ENCODE measurements at places on chromosomes 16 and 17.
A peak's percentile ranks its signal among the peaks of the same experiment; 100 is the strongest.

DNA sequence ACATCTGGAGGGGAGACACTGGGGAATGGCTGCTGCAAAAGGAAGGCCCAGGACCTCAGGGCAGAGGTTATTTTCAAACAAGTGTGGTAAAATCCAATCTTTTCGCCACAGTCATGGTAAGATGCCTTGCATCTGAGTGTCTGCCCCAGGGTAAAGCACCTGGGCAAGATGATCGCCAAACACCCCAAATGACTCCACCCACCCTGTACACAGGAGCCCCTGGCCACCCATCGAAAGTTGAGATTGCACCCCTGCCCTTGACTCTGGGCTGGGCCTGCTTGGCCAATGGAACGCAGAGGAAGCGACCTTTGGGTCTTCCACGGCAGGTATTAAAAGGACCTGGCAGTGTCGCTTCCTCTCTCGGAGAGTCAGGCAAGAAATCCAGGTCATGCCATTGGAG is 88.8 kb downstream of the C16orf95 start:
- no peak for DNase-seq

DNA sequence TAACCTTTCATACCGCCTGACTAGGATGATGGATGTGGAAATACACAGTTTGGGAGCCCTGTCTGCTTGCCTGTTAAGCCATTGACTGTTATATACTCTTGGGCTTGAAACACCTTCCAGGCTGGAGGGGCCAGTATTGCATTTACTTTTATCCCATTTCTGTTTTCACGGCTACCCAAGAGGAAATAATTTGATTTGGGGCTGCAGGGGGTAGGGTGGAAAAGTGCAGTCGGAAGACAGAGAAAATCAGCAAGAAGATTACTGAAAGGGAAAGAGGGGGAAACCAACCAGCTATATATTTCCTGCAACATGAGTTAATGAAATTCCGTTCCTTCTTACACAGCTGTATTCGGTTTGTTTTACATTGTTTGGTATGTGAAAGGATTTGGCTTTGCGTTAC is 202.5 kb downstream of the CDH13 start:
- DNase-seq = no peak

DNA sequence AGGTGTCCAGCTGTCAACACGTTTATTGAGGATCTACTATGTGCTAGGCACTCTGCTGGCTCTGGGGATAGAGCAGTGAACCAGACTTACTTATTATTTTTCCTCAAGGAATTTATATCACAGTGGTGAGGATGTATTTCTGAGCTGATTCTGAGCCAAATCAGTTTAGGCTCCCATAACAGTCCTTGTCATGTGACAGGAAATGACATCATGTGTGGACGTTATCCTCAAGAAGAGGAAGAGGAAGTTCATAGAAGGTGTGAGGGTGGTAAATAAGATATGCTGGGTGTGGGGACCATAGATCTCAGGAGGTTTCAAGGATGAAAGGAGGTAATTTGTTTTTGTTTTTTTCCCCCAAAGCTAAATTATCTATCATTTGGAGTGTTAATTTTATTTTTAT is 873.5 kb upstream of the EEF2KMT start:
- no peak for DNase-seq

GRCh38 chr16:90008708-90009145 is 10.5 kb downstream of the DBNDD1 start:
- DNase-seq = peak; percentile 64

- DNase-seq = no peak
These were observed 3.4 kb upstream of the CLEC19A start for GRCh38 chr16:19282101-19282500.

DNA sequence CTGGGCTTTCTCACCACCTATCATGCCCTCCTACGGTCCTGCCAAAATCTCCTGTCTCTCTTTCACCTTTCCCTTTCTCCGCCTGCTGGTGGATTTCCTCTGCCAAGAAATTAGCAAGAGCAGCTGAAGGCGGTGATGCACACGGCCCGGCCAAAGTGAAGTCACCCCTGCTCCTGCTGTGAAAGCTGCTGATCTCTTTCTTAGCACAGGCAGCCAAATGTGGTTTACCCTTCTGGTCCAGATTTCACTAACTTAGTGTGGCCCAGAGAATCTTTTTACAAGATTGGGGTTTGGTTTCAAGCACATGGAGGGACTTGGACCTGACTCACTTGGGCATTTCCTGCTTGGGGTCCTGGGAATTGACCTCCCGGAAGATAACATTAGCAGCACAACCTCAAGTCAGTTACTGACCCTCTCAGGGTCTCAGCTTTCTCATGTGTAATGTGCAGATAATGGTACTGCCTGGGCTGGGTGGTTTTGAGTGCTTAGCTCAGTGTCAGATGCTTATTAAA is 155.7 kb downstream of the SOCS1 start:
- peak; percentile 71 for DNase-seq

- DNase-seq = no peak
These were observed 118.2 kb downstream of the MGAT5B start for GRCh38 chr17:76986365-76986764.

DNA sequence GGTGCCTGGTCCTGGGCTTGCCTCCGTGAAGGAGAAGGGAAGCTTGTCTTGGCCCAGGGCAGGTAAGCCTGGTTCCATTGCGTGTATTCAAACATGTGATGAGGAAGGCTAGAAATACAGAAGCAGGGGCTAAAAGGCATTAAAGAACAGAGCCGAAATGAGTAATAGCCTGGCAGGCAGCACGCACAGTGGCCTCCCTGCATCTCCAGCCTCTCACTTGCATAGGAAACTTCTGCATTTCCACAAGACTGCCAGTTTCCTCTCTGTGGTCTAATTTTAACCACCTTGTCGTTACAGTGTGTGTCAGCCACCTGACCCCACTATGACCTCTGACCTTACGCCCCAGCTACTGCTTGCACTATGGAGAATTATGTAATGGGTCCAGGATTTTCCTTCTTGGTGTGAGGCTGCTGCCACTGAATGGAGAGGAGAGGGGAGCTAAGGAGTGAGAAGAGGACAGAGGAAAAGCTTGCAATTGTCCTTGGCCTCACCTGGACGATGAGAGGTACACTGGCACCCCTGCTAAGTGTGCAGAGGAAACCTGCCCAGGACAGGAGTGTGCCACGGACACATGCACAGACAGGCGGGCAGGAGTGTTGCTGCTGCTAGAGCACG is 32.8 kb downstream of the HIC1 start:
- DNase-seq = peak; percentile 64

- no peak for DNase-seq
These were observed 249.2 kb downstream of the FOXL1 start for GRCh38 chr16:86827521-86827920.

DNA sequence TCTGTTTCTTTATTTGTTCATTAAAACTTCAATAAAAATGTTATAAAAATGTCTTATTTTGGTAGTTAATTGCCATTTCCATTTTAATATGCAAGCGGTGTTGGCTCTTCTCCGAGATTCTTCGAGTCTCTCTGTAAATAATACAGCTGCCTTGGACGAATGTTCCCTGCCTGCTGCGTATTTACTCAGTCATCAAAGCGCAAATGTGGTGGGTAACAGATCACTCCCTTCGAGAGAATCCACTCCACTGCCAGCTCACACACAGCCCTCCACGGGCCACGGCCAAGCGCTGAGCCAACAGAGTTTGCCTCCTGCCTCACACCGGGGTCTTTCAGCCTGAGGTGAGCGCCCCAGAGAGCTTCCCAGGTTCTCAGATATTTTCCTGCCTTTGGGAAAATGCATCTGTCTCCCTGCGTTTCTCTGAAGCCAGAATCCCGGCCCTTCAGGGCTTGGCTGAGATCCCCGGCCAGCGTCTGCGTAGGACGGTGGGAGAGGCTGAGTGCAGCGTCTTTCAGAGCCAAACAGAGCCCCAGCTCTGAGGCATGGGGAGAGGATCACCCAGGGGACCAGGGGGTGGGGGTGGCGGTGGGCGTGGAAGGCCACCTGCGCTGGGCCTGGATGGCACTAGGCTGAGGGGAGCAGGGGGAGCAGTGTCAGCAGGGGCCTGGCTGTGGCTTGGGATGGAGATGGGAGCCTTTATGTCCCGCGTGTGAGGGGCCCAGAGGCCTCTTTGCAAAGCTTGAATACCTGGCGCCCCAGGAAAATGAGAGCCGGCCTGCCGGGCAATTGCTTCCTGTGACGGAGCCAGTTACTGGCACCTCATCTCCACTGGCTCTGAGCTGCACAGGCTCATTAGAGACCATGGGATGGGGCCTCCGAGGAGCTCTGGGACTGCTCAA is 248.7 kb downstream of the RBFOX3 start:
- no peak for DNase-seq

GRCh38 chr16:71775949-71776348 is 32.7 kb downstream of the AP1G1 start:
- no peak for DNase-seq

DNA sequence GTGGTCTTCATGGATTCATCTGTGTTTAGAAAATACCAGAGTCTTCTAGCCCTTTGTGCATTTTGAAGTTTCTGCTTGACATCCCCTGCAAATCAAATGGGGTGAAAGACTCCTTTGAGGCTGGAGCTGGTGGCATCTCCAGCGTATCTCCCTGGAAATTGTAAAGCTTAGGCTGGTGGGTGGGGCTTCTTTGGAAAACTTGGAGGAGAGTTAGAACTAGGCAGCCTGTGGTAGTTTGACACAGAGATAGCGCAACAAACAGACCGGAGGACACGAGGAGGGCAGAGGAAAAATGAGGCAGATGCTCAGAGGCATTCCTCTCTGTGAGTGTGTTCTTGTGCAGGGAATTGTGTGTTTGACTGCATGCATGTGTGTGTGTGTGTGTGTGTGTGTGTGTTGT is 116.3 kb downstream of the IRX5 start:
- no peak for DNase-seq

DNA sequence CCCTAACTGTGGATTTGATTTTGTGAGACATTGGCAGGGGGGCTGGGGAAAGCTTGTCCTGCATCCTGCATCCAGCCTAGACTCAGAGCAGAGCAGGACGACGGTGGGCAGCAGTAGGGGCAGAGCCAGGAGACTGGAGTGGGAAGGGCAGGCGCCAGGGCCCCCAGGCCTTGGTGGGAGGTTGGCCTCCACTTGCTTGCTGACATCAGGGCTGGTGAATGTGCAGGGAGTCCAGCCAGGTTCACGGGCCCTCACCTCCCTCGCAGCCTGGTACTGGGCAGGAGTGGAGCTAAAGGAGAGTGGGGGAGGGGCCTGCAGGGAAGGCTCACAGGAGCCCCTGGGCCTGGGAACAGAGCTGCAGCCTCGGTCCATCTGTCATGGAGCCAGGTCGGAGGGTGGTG is 2.2 kb upstream of the SMTNL2 start:
- no peak for DNase-seq

DNA sequence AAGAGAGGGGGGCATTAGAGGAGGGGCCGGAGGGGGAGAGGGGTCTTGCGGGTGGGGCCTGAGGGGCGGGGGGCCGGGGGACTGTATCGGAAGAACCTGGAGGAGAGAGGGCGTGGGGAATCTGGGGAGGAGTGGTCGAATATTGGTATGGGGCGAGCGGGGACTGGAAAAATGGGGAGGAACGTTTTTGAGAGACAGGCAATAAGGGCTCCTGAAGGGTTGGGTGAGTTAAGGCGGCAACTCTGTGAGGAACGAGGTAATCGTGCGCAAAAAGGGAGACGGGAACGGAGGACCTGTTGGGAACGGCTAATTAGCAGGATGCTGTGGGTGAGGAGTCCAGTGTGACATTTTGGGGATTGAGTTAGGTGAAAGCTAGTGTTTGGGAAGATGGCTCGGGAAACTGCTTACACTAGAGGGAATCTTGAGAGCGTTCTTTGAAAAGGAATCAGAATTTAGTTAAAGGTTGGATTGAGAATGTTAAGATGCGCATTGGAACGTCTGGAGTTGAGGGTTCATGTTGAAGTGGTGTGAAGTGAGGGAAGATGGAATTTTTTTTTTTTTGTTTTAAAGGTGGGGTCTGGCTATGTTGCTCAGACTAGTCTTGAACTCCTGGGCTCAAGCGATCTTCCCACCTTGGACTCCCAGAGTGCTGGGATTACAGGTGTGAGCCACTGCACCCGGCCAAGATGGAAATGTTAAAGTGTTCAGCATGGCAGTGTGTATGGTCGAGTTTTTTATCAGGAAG is 662 bp downstream of the WIPF2 start:
- peak; percentile 33 for DNase-seq

DNA sequence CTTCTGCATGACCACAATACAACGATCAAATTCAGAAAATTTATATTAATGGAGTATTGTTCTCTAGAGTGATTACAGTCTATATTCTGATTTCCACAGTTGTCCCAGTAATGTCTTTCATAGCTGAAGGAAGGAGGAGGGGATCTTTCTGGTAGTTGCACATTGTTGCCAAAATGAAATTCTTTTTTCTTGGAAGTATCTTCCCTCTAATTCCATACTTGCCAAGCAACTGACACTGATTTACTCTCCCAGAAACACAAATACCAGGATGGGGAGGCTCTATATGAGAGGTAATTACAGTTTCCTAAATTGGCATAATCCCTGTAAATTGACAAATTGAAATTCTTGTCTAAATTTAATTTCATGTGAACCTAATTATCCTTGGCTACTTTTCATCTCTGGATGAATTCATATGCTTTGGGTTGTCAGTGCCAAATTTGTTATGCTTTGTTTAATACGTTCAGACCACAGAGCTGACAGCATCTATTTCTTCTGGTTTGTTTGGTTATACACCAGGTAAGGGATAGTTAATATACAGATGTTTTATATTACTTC is 30.0 kb downstream of the NOL11 start:
- no peak for DNase-seq

Data from stimulated activated CD4-positive, alpha-beta T cell treated with anti-CD3 and anti-CD28 coated beads, Interleukin-2, amount 100 ng/mL, for 24 hours (primary cell).